NCI-H1436 treated with DMSO at 0.1 percent for 48 hours (cell line): ENCODE measurements at places on chromosomes 2 and 18.

DNA sequence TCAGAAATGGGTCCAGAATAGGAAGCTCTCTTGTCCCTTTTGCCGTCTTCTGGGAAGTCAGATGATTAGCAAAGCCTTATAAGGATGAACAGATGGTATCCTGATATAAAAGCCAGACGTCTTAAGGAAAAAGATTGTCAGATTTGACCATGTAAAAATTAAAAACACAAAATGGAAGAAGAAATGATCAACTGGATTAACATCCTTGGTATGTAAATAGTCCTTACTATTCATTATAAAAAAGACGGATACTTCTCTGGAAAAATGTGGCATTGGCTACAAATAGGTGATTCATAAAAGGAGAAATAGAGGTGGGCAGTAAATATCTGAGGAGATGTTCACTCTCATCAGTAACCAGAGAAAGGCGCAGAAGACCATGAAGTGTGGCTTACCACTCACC, 33.7 kb upstream of the SCLY start:
- DNase-seq: no peak

GRCh38 chr18:75114231-75114764, 94.6 kb downstream of the PTGR3 start:
- no peak for DNase-seq

GRCh38 chr2:40148334-40148733, 303.6 kb downstream of the SLC8A1 start:
- DNase-seq: no peak

GRCh38 chr2:226189061-226189460, 610.6 kb downstream of the IRS1 start:
- no peak for DNase-seq

DNA sequence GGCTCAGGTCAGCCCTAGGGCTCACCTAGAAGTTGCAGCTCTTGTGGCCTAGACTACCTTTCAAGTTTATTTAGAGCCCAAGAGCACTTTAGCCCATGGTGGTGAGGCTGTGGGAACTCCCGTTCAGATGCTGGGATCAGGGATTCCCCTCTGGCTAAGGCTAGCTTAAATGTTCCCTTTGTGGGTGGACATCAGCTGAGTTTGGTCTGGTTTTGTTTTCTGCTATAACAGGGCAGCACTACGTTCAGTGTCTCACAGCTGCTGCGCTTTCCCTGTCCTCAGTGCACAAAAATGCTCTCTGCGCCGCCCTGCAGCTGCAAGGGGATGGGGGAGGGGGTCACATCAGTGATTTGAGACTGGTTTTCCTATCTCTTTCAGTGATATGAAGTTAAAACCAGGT, 170.5 kb upstream of the KCNJ3 start:
- DNase-seq: no peak

DNA sequence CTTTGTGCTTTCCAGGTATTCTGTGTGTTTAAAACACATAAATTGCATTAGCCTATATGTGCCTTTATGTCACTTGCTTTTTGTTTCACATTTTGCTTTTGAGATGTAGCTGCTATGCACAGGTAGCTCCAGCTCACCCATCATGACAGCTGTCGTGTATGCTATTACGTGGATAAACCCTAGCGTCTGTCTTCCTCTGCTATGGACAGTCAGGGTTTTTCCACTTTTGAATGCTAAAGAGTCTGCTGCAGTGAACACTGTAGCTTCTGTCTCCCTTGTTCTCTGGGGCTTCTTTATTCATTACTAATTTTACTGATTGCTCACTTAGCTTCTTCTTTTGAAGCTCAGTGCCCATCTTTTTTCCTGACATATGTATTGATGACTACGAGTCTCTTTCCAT, 24.7 kb upstream of the MBP start:
- DNase-seq: no peak

DNA sequence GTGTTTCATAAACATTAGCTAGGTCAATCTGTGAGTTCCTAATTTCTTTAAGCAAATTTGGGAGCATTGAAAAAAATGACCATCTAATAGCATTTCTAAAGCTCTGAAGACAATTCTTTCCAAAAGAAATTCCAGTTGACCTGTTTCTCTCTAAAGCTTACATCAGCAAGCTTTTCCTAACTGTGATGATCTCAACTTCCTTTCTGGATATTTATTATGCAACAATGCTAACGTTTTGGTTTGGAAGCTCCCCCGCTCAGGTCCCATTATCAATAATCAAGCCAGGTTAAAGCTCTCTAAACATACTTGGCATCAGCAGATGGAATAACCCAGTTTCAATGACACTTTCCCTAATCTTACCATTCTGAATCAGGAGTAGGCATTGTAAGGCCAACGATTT, 196.3 kb upstream of the TANK start:
- no peak for DNase-seq

DNA sequence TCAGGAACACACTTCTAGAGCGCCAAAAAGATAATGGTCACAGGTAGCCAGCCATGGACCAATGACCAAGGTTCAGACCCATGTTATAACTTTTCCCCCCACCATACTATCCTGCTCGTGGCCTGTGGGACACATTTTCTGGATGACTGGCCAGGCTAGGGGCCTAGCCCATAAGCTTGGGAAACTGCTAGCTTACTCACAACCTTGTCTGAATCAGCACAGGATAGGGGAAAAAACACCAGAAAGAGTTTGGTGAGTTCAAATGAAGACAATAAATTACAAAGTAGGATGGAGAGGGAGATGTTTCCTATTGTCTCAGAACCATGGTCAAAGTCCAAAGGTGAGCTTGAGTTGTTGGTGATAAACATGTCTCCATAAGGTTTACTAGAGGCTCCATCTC, 156.3 kb upstream of the CCDC68 start:
- DNase-seq: no peak

GRCh38 chr2:71410696-71411095, 42.7 kb upstream of the DYSF start:
- no peak for DNase-seq

GRCh38 chr2:99793022-99793421, 303.2 kb upstream of the REV1 start:
- DNase-seq: no peak

DNA sequence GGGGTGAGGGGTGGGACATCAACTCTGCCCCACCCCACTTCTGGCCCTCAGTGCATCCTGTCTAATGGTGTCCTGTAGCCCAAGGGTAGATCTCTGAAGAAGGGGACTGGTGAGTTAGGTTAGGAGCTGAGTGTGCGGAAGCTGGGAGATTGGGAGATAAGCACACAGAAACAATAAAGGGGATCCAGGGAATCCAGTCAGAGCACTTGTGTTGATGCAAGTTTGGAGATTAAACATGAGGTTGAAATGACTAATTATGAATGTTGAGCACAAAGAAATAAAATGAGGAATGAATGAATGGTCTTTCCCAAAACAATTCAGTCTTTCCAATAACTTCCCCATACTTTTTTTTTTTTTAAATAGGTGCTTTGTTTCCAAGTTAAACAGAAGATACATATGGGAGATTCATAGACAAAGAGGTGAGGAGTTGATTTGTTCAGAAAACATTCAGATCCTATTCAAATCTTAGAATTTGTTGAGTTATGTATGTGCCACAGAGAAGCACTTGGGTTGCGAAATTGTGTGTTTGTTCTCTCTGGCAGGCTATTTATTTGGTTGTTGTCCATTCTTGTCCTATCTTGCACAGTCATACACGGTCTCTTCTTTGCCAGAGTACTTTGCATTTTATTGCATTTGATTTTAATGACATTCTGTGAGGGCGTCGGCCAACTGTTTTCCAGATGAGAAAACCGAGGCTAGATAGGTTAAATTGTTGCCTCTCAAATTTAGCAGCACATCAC, 31.6 kb upstream of the NABP1 start:
- no peak for DNase-seq

- DNase-seq: no peak
Observed at GRCh38 chr2:2134037-2134436, 197.0 kb downstream of the MYT1L start.

DNA sequence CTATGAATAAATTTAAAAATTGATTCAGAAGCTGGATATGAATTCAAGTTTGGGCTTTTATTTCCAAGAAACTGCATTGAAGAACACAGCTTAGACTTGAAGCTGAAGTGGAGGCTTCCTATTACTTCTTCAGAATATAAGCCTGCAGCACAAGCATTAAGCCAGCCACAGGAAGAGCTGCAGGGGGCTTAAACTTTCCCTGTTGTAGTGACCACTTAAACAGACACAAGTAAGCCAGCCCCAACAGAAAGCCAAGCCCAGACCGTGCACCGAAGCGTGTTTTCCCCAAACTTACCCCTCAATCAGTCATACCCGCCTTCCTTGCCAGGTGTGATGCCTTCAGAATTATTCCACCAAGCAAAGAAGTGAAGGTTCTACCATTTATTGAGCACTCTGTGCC, 28.7 kb downstream of the ERMN start:
- no peak for DNase-seq

GRCh38 chr2:85758361-85759256, 4.8 kb downstream of the ATOH8 start:
- no peak for DNase-seq

- DNase-seq: no peak
Observed at GRCh38 chr2:63488118-63488713, 100.1 kb downstream of the WDPCP start.

DNA sequence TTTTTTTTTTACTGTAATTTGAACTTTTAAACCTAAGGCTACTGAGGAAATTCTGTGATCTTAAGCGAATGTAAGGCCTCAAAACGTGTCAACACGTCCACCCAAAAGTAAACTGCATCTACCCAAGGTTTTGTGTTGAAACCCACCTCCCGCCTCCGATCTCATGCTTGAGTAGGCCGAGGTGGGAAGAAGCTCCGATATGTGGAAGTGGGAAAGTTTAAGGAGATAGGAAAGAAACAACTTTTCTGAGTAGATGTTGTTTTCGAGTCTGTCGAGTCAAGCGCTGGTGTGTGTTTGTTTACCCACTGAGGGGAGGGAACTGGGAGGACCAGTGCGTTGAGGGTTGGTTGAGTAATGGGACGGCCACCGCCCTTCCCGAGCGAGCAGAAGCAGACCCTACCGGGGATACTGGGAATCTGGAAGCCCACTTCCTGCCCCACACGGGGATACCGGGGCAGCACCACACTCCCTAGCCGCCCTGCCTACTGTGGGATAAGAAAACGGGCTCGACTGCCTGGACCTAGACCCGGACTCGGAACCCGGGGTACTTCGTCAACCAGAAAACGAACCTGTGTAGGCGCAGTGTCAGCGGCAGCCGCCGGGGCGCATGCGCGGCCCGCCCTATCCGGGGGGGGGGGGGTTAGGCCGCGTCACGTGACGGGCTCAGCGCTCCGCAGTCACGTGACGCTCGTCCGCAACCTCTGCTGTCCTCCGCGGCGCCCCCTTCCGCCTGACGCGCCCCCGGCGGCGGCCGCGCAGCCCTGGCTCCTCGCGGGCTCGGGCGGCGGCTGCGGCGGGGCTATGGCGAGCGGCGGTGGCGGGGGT, at the start of gene RETREG2:
TSS of gene RETREG2 (plus strand) at position 724 of the 825 bp plus-strand sequence. CDS start at position 802, 78 bp downstream.
- DNase-seq: peak; percentile 51

DNA sequence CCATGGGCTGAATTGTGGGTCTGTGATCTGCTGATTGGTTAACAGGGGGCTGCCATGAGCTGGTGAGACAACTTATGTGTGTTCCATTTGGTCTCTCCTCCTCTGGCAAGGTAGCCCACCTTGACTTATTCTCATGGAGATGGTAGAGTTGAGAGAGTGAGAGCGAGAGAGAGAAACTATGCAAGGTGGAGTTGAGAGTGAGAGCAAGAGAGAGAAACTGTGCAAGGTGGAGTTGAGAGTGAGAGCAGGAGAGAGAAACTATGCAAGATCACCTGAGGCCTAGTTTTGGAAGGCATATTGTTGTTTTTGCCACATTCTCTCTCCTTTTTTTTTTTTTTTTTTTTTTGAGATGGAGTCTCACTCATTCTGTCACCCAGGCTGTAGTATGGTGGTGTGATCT, 155.7 kb downstream of the UBR3 start:
- DNase-seq: no peak

GRCh38 chr2:225367482-225367881, 32.0 kb upstream of the NYAP2 start:
- DNase-seq: no peak

DNA sequence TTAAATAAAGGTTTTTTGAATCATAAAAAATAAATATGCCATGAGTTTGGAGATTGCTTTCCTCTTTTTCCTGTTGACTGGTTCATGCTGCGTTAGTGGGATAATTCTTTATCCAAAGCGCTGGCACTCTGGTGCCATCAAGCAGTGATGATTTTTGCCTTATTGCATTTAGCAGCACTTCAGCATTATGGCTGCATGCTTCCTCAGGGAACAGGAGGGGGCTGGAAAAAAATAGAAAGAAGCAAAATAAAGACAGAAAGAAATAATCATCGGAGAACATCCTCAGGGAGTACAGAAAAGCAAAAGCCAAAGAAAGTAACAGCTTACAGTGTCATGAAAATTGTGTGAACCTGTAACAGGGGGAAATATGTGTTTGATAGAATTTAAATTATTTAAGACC, 1408.2 kb upstream of the PIK3C3 start:
- no peak for DNase-seq

DNA sequence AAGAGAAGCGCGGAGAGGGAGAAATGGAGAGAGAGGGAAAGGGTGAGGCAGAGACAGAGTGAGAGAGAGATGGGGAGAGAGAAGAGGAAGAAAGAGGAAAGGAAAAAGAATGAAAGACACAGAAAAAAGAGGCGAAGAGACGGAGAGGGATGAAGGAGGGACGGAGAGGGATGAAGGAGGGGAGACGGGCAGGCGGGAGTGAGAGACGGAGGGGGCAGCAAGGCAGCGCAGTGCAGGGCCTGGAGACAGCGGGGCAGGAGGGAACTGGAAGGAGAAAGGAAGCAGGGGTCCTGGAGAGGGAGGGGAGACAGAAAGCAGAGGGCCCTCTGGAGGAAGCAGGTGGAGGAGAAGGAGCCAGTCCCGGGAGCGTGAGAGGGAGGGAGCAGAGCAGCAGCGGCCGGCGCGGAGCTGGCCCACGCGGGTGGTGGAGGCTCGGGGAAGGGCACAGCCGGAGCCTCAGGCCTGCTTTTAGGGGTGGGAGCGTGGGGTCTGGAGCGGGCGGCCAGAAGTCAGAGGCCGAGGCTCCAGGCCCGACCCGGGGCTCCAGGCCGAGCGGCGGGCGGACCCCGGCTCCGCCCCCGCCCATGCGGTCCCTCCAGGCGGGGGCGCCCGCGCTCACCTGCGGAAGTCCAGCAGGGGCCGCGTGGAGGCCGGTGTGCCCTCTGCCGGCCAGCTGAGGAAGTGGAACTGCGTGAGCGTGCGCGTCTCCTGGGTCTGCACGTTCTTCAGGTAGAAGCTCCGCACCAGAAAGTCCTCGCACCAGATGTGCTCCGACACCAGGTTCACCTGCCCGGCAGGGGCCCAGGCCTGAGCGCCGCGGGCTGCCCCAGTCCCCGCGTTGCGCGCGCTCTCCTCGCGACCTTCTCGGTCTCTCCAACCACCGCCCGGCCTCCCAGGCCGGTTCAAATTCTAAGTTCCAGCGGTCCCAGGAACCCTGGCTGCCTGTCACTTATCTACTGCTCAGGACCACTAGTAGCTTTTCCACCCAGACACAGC, 14.5 kb downstream of the PTPRN start:
- DNase-seq: no peak

- no peak for DNase-seq
Observed at GRCh38 chr2:210611466-210611865, 55.1 kb downstream of the CPS1 start.

GRCh38 chr2:223853425-223853837, 16.0 kb upstream of the AP1S3 start:
- DNase-seq: no peak
